ENCODE measurements at places on chromosomes 3 and 15.
A peak's percentile ranks its signal among the peaks of the same experiment; 100 is the strongest.

- DNase-seq: no peak
Measured at GRCh38 chr3:100536093-100536492, 43.7 kb downstream of the TMEM45A start.

DNA sequence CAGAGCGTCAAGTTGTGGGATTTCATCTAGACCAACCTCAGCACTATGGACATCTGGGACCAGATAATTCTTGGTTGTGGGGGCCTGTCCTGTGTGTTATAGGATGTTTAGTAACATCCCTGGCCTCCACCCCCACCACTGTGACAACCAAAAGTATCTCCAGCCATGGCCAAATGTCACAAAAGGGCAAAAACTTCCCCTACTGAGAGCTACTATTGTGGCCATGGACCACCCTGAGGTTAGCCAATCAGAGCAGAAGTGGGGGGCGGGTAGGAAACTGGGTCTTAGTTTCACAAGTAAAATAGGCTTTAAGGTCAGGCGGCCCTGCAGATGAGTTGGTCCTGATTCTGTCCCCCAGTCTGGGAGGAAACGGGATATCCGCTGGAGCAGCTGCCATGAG is 25.4 kb downstream of the KIF7 start:
- no peak for DNase-seq

DNA sequence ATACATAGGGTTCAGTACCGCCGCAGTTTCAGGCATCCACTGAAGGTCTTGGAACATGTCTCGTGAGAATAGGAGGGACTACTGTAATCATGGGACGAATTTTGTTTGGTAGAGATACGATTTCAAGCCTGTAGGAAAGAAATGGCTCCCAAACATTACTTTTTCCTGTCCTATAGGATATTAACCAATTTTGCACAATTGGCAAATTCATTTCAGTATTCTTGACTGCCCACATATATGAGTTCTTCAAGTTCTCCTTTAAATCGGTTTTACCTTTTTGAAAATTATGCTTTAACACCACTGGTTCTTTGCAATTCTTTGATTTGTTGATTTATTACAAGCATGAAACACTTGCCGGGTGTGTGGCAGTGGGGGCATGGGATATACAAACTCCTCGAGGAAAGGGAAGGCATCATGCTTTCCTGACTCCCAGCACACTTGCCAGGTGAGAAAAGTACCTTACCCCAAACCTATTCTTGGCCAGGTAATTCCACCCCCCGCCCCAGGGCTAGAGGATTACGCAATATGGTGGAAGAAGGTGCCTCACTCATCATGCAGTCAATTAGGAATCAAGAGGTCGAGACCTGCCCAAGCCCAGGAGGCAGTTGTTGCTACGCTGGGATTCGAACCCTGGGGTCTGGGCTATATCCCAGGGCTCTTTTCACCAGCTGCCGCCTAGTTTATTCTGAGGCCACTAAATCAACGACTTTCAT is 584 bp upstream of the LARS2 start:
- peak; percentile 4 for DNase-seq

DNA sequence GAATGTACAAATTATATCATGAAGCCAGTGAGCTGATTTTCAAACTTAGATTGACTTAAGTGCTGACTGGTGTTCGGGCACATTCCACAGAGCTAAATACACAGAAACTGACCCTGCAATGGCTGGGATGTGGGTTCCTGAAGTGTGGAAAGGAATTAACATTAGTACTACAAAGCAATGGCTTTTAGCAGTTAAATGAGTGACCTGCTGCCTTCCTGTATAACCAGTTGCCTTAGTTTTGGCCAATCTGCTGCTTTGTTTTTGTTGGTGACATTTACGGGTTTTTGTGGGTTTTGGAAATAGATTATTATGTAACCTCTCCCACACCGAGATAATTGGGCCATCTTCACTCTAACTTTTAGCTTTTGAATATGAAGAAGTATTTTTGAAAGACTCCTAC is 2.4 kb upstream of the SKIC8 start:
- DNase-seq: no peak

- DNase-seq: no peak
Measured at GRCh38 chr15:97410897-97411575, 549.5 kb upstream of the ARRDC4 start.

Data from AG08395 (cell line).